Stimulated activated CD8-positive, alpha-beta memory T cell treated with anti-CD3 and anti-CD28 coated beads, Interleukin-7, amount 100 ng/mL, for 4 hours (primary cell): ENCODE measurements at places on chromosomes 3 and 15.

DNA sequence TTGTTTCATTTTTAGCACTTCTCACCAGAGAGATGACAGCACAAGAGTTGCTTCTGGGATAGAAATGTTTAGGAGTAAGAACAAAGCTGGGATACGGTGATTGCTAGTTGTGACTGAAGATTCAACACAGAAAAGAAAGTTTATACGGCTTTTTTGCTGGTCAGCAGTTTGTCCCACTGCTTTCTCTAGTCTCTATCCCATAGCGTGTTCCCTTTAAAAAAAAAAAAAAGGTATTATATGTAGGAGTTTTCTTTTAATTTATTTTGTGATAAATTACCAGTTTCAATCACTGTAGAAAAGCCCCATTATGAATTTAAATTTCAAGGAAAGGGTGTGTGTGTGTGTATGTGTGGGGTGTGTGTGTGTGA is 48.0 kb downstream of the PGPEP1L start:
- no peak for DNase-seq

- DNase-seq: no peak
Observed at GRCh38 chr3:88535563-88535962, 385.8 kb downstream of the C3orf38 start.

DNA sequence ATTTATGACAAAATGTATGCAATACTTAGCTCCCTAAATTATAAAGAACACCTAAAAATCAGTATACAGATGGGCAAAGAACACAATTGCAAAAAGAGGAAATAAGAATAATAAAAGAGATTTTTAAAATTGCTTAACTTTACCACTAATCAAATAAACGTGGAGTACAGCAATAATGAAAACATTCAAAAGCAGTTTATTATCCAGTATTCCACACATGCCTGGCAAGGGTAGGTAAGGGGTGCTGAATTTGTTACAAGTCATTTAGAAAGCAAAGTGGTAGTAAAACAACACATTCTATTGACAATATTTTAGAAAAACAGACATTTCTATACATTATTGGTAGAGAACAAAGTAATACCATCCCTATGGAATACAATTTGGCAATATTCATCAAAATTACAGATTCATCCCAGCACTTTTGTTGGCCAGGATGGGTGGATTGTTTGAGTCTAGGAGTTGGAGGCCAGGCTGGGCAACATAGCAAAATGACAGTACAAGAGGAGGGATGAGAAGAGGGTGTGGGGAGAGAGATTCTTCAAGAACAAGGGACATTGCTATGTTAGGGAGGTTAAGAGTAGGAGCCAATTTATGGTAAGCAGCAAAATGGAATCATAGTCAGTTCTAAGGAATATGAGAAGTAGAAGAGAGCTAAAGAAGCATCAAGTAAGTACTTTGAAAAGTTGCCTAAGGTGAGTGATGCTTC is 3.7 kb upstream of the ACKR4 start:
- DNase-seq: no peak

GRCh38 chr15:67746022-67746421 is 79.3 kb upstream of the SKOR1 start:
- no peak for DNase-seq

DNA sequence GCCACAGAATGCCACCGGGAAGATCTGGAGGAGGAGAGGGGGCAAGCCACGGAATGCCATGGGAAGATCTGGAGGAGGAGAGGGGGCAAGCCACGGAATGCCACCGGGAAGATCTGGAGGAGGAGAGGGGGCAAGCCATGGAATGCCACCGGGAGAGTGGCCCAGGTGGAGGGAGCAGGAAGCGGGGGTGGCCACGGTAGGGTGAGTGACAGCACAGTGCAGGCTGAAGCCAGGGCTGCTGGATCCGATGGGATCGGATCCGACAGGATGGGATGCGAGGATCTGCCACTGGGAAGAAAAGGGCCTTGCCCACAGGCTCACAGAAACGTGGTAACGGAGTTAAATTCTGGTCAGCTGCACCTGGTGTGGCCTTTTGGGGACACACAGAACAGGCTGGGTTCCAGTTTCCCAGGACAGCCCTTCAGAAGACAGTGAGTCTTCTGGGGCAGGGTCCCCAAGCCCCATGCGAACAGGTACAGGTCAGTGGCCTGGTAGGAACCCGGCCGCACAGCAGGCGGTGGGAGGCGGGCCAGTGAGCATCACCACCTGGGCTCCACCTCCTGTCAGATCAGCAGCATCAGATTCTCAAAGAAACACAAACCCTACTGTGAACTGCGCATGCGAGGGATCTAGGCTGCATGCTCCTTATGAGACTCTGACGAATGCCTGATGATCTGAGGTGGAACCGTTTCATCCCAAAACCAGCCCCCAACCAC is 58.8 kb downstream of the XXYLT1 start:
- DNase-seq: no peak

- no peak for DNase-seq
Observed at GRCh38 chr3:16132190-16132589, 42.3 kb upstream of the GALNT15 start.

GRCh38 chr3:26281284-26281985 is 341.1 kb upstream of the LRRC3B start:
- no peak for DNase-seq

- DNase-seq: no peak
Observed at GRCh38 chr3:136044980-136045745, 79.6 kb downstream of the PPP2R3A start.

DNA sequence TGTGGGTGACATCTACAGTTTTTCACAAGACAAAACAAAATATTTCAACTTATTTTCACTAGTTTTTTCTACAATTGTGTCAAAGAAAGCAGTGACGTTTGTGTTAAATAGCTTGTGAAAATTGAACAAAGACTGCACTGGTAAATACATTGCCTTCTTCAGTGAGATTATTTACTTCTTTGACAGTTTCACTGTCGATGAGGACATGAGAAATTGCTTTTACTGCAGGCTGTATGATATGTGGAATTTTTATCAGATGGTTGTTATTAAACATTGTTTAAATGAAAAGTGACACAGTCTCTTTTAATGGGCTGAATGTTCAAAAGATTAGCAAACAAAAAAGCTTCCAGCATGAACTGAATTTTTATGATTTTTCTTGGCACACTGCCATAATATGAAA is 773.9 kb upstream of the CADM2 start:
- DNase-seq: no peak

GRCh38 chr3:157128771-157129681 is 30.9 kb downstream of the CCNL1 start:
- DNase-seq: no peak

DNA sequence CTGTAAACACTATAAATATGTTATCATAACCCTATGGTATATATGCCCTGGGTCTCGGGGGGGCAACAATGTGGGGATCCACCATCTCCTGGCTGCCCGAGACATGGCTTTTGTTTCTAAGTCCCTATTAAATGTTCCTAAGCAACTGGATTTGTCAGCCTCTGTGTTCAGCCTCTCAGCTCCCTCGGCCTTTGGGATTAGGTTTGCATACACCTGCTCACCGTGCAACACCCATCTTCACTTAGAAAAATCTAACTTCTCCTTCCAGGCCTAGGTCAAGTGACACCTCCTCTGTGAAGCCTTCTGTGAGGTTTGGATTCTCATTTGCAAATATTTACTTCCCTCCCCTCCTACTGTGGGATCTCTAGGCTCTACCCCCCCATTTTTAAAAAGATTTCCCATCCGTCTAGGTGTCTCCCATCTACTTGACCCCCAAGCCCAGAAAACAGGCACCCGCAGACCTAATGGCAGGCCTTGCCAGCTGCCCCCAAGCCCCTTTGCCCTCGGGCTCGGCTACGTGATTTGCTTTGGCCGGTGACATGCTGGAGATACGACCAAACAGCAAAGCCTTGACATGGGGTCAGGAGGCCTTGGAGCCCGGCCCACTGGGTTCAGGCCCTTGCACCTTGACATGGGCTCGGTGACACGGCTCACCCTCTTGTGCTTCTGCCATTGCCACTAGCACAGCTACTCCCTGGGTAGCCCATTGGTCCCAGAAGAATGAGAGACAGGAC is 66.0 kb upstream of the BLM start:
- DNase-seq: no peak

DNA sequence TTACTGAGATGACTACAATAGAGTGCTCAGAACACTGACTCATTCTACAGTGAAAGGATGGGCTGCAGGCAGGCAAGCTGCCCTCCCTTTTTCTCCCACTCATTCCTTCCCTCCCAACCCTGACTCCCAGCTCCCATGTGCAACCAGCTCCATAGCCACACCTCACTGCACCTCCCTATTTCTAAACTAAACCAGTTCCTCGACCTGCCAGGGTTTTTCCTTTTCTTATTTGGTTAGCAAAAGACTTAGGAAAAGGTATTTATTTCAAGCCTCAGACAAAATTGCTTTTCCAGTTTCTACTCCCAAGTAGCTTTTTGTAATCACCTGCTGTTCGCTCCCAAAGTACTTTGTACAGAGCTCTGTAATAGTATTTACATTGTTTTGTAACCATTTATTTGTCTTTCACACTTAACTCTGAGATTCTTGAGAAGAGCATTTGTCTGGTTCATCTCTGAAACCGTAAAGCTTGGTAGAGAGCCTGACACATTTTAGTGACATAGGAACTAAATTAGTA is 2.2 kb downstream of the AADAC start:
- no peak for DNase-seq

DNA sequence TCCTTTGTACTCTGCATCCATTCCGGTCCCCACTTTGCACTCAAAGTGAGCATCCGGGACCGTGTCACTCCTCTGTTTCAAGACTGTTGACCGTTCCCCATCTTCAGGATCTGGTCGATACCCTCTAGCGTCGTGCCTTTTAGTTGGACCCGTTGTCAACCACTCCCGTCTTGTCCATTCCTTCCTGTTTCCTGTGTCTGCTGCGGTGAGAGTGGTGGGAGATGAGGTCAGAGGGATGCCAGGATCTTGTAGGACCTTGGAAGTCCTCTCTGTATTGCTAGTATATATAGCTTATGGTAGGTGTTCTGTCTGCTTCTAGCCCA is 624 bp downstream of the BRK1 start:
- no peak for DNase-seq

DNA sequence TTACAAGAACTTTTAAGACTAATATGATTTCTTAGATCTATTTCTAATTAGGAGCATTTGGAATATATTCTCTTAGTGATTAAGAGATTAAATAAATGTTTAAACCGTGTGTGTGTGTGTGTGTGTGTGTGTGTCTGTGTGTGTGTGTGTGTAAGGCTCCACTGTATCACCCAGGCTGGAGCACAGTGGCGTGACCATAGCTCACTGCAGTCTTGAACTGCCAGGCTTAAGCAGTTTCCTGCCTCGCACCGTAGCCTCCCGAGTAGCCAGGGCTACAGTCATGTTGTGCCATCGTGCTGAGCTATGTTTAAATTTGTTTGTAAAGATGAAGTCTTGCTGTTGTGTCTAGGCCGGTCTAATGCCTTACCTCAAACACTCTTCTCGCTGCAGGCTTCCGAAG is 109.4 kb downstream of the KLHL25 start:
- DNase-seq: no peak

DNA sequence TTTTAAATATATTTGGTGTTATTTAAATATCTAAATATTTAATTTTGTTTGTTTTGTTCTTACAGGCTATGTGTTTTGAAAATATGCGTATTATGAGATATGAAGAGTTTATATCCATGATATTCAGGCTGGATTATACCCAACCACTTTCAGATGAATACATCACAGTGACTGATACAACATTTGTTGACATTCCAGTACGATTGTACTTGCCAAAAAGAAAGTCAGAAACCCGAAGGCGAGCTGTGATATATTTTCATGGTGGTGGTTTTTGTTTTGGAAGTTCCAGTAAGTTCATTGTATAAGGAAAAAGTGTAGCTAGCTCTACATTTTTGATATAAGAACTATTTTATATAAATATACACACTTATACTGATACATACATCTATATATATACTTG is 6.9 kb downstream of the AADACL2 start:
- DNase-seq: no peak

- DNase-seq: no peak
Observed at GRCh38 chr3:150469931-150470740, 62.0 kb downstream of the TSC22D2 start.

DNA sequence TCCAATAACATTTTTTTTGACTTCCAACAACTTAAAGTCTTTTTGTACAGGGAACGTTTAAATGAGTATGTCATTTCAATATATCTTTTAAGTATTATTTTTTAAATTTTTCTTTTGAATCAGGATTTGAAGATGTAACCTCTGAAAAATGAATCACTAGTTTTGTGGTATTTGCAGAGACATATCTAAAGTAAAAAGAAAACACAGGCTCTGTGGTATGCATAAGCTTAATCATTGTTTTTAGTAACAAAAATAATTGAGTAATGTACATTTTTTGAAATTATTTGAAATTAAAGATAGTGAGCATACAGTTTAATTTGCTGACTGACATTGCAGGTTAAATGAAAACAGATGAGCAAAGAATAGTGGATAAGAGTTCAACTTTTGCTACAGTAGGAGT is 531.3 kb downstream of the ROBO1 start:
- DNase-seq: no peak

GRCh38 chr3:61736506-61736905 is 175.1 kb downstream of the PTPRG start:
- DNase-seq: no peak

DNA sequence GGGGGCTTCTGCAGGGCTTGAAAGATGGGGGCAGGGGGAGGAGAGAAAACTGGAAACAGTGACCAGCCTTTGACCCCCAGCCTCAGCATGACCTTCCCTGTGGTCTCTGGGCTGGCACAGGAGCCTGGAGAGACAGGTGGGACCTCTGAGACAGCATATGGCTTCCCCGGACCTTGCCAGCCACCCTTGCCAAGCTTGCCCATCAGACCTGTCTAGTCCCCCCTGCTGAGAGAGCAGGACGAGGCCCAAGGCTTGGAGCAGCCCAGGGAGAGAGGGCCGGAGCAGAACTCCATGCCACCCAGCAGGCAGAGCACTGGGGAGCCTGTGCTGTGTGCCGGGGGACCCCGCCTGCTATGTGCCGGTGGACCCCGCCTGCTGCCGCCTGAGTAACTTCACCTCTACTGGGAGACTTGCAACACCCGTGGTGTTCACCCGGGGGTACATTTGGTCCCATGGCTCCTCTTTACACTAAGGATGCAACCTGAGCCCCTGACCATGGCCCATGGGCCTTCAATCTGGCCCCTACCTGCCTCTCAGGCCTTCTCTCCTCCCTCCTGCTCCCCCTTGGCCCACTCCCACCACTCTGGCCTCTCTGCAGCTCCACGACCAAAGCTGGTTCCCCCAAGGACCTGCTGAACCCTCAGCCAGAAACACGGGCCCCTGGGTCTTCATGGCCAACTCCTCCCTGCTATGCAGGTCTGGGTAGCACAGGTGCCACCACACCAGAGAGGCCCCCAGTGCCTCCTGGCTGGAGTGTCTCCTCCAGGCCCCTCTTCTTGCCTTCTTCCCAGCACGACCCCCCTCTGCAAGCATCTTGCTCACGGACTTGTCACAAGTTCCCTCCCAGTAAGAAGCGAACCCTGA is 21.1 kb upstream of the SLC41A3 start:
- DNase-seq: no peak

GRCh38 chr15:99729920-99730319 is 3.3 kb downstream of the LYSMD4 start:
- no peak for DNase-seq

DNA sequence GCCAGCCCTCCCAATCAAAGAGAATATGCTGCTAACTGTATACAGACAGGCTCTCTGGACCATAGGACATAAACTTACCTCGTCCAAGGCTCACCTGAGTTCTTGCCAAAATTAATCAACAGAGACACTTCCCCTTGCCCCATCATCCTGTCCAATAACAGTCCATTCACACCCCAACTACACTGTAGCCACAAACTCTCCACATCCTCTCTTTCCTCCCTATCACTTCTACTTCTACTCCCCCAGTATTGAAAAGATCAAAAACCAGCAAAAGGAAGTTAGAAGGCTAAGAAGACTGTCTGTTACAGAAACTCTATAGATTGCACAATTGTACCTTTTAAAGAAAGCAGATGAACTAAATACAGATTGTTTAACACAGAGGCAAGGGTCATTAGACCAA is 133.5 kb upstream of the STT3B start:
- DNase-seq: no peak
